ENCODE measurements at places on chromosomes 16 and 17.

DNA sequence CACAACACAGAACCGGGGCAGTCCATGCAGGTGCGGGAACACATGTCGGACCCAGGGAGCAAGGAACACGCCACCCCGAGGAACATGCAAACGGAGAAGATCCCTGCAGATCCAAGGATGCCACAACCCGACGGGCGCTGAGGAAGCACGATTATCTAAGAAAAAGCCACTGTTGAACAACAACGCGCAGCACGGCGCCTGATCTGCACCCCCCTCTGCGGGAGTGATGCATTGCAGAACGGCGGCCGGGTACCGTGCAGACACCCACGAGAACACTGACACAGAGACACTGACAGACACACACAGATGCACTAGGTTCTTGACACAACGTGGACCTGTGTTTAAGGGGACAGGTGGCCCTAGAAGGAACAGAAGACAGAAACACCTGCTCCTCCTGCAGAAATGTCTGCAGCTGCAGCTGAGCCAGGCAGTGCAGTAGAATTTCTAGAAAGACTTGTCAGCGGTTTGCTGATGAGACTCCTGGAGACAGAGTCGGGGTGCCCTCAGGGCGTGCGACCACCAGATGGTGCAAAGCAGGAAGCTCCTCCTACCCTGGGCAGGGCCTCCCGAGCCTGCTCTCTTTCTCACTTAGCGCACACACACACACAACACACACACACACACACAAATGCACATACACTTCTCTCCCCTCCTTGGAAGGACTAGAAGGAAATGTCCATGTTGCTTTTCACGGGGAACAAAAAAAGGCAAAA, 7.5 kb downstream of the NPTX1 start:
- DNase-seq: no peak

DNA sequence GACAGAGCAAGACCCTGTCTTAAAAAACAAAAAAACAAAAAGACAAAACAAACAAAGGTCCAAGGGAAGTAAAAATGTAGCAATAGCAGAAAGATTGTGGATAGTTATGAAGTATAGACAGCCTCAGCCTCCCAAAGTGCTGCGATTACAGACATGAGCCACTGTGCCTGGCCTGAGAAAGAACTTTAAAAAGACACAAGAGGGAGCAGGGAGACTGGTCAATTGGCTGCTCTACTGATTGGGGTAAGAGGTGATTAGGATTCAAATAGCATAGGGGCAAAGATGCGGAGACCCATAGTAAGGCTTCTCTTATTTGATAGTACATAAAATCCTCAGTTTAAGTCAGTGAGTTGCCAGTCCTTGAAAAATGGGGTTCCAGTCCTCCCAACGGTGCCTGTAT, 518.2 kb upstream of the GOT2 start:
- no peak for DNase-seq

- no peak for DNase-seq
Observed at GRCh38 chr17:74408815-74409214, 23.1 kb upstream of the GPRC5C start.

DNA sequence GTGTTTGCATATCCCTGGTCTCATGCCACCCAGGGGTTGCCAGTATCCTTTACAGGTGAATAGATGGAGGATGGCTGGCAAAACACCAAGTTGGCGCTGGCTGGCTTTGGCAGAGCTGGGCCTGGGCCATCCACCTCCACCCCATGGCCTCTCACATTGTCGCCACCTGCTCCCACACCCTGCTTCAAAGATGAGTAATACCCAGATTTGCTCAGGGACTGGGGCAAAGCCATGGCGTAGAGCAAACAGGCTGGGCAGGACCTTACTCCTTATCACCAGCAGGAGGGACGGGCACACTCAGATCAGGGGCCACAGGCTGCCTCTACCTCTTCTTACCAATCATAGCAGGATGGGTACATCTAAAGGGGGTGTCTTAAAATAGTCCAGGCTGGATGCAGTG, 24.3 kb downstream of the PLA2G10 start:
- DNase-seq: no peak

GRCh38 chr17:55734128-55734781, 11.6 kb upstream of the TMEM100 start:
- no peak for DNase-seq

DNA sequence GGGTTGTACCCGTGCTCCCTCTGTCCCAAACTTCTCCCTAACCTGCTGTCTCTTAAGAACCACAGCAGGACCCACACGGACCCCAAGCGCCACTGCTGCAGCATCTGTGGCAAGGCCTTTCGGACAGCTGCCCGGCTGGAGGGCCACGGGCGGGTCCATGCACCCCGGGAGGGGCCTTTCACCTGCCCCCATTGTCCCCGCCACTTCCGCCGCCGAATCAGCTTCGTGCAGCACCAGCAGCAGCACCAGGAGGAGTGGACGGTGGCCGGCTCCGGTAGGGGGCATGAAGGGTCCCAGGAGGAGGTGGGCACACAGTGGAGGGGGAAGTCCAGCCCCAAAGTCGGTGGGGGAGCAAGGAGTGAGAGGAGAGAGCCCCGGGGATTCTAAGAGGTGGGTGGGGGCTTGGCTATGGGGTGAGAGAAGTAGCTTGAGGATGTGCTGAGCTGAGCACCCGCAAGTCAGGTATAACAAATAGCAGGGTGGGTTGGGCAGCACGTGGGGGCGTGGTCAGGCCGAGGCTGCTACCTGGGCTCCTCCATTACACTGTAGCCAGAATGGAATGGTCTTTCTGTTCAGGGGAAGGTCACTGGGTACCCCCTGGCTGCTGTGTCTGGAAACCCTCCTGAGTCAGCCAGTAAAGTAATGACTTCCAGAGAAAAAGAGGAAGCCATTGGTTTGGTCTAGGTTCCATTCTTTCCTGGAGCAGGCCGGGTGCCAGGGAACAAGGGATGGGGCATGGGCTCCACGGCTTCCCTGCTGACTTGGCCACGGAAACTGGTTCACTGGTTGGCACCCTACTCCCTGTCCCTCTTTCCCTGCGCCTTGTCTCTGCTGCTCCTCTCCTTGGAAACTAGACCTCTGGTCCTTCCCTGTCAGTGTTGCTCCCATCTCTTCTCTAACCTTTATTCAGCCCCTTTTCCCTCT, 7.1 kb downstream of the PRSS53 start:
- no peak for DNase-seq

All from NCI-H1048 (cell line).